ENCODE measurements at places on chromosomes 4 and X.
A peak's percentile ranks its signal among the peaks of the same experiment; 100 is the strongest.

DNA sequence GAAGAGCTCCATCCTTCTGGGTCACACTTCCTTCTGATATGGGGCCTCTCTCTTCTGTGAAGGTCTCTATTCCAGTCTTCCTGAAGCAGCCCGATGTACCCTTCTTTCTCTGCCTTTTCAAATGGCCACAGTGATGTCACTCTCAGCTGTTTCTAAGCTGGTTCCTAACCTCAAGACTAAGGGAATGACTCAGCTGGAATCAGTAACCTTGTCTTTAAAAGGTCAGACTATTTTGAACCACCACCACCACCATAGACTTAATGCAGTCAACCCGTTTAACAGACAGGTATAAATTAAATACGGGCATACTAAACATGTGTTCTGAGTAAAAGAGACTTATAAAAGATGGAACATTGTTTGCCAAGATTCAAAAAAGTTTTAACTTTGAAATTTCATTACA is 121.0 kb downstream of the PPA2 start:
- no peak for DNase-seq

GRCh38 chrX:22126327-22126726 is 94.2 kb downstream of the PHEX start:
- DNase-seq: no peak

- no peak for DNase-seq
These were observed 311.6 kb downstream of the PDGFC start for GRCh38 chr4:156659983-156660382.

GRCh38 chr4:75678965-75679364 is 5.8 kb upstream of the G3BP2 start:
- no peak for DNase-seq

- DNase-seq: no peak
These were observed 7.4 kb upstream of the ERAS start for GRCh38 chrX:48818866-48819265.

GRCh38 chrX:23656684-23657083 is 10.6 kb upstream of the PRDX4 start:
- DNase-seq: no peak

DNA sequence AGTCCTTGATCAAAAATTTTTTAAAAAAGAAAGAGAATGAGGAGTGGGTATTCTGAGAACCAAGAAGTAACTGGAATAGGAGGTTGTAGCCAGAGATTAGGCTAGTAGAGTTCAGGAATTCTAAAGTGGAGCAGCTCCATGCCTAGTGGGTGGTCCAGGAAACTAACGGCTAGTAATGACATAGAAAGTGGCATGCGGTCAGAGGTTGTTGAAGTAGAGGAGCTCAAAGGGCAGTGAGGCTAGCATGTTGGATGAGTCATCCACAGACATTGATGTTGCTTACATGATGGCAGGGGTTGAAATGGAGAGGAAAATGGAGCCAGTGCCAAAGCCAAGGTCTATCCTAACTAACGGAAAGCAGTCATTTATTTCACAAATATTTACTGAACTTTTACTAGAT is 42.1 kb downstream of the TEX13B start:
- DNase-seq: no peak

- no peak for DNase-seq
These were observed 52.8 kb downstream of the FHDC1 start for GRCh38 chr4:152988721-152989553.

- no peak for DNase-seq
These were observed 30.0 kb upstream of the FGFR3 start for GRCh38 chr4:1763070-1763549.

GRCh38 chr4:180564448-180564847 is 1678.8 kb upstream of the TENM3 start:
- DNase-seq: no peak

- no peak for DNase-seq
These were observed 2.8 kb downstream of the TEX13C start for GRCh38 chrX:125322431-125322830.

DNA sequence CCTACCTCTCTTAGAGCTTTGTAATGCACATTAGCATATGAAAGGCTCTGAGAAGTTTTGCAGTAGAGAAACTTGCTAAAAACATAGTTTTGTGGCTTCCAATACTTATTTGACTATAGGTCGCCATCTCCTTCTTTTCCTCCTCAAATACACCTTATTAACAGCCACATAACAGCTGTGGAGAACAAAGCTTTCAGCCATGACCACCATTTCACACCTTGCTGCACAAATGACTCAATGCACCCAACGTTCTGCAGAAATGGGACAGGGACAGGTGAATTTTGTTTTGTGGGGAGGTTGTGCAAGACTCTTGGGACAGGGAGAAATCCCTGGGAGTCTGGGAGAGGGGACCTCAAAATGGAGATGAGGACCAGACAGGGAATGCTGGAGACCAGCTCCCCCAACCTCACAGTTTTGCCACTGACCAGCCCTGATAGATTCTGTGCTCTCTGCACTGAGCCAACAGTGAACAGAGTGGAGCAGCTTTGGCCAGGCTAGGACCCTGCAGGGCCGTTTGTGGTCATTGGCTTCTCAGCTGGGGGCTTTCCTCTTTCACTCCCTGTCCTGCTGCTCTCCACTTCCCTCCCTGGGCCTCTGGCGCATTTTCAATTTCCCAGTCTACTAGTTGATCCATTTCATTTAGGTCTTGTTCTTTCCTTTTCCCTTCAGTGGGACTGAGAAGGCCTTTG is 16.6 kb downstream of the FRMPD3 start:
- DNase-seq: no peak

DNA sequence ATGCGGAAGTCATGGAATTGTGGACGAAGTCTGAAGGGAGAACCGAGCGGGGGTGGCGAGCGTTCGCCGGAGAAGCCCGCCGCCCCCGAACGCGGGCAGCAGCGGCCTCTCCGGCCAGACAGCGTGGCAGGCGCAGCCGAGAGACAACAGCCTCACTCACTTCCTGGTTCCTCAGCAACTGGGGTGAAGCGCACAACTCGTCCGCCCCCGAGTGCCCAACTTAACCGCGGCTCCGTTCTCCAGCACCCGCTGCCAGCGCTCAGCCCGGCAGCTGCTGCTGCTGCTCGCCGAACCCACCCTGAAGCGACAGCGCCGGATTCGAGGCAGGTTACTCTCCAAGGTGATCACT is 68.0 kb downstream of the NOCT start:
- DNase-seq: peak; percentile 39

DNA sequence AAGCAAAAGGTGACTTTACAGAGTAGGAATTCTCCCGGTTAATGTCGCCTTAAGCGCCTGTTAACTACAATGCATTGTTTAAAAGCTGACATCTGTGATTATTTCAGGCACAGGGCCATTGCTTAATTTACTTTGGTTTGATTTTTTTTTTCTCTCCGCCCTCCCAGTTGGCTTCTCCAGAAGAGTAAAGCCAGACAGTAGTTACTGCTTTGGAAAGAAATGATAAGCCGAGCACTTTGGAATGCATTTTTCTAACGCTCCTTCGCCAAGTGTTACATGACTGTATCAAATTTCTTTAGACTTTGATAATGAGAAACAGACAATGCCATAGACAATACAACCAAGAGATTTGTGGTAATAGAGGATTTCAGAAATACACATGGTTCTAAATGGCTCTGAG is 383.0 kb upstream of the TENM3 start:
- no peak for DNase-seq

DNA sequence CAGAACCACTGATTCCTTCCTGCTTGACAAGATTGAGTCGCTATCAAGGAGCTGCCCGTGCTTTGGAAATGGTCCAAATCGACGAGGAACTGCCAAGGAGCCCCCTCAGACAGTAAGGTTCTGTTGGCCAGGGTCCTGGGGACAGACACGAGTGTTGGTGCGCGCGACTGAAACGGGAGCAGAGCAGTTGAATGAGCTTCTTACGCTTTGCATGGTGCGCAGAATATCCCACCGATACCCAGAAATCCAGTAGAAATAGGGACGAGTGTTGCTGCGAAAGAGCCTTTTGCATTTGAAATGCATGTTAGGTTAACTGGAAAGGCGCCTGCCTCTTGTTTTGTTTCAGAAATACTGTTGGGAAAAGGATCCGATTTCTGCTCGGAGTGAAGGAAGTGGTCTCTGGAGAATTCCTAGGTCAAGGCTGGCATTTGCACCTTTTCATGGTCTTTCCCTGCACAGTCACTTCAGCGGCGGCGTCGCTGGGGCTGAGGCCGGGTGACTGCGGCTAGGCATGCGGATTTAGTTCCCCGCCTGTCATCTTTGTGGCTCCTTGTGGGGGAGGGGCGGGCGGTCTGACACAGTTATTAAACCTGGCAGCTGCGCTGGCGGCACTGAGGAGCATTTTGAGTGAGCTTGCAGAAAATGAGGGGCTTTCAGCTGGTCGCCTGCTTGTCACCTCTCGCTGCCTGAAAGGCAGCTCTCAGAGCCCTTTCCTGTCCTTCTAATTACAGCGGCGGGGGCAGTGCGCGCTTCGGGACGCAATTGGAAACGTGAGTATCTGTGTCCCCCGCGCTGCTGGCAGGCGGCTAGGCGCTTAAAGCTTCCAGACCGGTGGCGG is 51.5 kb upstream of the TRIM2 start:
- peak; percentile 47 for DNase-seq

- DNase-seq: no peak
These were observed 1271.0 kb downstream of the RAPGEF2 start for GRCh38 chr4:160373911-160374310.

- DNase-seq: no peak
These were observed 48.0 kb upstream of the NDST3 start for GRCh38 chr4:117986321-117986720.

DNA sequence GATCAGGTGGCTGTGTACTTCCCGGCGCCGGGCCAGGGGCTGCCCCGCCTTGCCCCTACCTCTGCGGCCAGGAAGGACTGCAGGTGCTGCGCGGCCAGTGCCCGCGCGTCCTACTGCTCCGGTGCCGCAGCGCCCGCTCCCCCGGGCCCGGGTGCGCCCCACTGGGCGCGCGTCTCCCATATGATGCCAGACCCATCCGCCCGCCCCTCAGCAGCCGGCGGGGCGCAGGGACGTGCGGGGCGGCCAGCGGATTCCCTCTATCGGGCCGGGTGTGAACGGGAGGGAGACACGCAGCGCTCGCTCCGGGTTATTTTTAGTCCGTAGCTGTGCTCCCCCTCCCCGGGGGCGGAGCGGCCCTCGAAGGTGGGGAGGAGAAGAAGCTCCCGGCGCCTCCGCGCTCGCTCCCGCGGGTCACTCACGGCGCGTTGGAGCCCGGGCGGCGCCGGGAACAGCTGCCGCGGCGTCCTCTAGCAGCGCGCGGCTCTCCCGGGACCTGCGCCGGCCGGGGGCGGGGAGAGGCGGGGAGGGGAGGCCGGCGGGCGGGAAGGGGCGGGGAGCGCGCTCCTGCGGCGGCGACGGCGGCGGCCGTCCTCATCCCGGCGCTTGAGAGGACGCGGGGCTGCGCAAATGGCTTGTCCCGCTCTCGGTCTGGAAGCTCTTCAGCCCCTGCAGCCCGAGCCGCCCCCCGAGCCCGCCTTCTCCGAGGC is 103.6 kb downstream of the UCHL1 start:
- DNase-seq: no peak

- no peak for DNase-seq
These were observed 607.9 kb downstream of the GLUD2 start for GRCh38 chrX:121655276-121655675.

DNA sequence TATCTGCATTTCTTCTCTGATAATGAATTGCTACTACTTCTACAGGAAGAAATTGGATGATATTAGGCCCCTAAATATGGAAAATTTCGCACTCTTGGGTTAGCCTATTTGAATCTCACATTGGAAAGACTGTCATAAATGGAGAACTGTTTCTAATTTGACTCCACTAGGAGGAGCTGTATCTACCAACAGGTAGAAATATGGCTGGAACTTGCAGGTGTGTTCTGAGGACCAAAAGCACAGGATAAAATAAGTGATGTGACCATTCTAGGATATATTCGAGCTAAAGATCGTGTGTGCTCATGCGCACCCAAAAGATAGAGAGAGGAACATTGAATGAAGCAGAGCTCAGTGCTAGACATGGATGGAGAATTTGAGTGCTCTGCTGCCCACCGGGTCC is 4.8 kb upstream of the NKAP start:
- DNase-seq: no peak

GRCh38 chrX:86946569-86946968 is 571.0 kb upstream of the KLHL4 start:
- DNase-seq: no peak

- no peak for DNase-seq
These were observed 13.0 kb upstream of the ELF2 start for GRCh38 chr4:139189972-139190371.

DNA sequence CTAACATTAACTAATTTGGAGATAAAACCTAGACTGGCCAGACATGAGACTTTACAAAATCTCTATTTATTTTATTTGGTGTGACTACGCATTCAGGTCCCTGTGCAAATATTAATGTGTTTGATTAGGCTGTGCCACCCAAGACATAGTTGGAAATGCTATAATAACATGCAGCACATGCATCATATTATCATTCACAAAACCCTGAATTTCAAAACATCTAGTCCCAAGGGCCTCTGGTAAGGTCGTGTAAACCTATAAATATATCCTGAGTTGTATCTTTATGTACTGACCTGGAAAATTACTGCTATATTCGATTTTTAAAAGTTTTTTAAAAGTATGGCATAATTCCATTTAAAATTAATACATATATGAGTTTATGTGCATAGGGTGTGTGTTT is 47.1 kb upstream of the FAT4 start:
- no peak for DNase-seq

DNA sequence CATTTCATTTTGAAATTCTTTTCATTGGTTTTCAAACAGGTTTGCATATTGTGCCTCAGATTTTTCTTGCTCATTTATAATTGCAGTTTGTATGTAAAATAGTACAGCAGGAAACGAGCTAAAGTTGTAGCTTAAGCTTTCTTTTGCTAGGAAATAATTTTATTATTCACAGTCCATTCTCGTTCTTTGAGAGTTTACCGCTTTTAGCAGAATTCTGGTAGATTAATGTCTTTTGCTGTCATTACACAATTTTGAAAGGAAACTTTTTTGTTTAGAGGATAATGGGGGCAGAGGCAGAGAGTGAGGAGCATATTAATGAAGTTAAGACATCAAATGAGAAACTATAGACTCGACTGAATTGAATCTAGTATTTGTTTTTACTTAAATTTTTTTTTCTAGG is 10.5 kb downstream of the LSM6 start:
- no peak for DNase-seq

DNA sequence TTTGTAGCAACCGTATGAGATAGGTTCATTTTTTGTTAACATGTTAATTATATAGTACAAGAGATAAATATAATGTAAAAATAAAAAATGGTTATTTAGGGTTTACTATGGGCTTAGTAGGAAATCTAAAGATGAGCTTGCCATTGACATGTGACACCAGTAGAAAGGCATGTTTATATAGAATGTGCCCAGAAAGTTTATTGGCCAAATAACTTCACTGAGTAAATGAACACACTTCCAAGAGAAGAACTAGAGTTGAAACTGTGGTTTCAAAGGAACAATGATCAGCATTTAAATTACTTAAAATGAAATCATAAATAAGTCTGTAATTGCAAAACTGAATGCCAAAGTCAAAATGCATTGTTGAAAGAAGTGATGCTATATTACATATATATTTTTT is 503.3 kb downstream of the STPG2 start:
- no peak for DNase-seq

DNA sequence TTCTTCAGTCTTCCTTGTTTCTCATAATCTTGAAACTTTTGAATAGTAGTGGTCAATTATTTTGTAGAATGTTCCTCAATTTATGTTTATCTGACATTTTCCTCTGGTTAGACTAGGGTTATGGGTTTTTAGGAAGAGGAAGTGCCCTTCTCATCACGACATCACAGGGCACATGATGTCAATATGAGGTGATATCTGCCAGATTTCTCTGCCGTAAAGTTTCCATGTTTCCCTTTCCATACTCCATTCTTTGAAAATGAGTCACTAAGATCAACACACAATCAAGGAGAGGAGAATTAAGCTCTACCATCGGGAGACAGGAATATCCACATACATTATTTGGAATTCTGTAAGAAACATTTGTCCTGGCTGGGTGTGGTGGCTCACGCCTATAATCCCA is 28.4 kb downstream of the RP2 start:
- no peak for DNase-seq
